GM23338 (cell line): ENCODE measurements at places on chromosomes 1 and 21. TPM values are rescaled to one million over a fixed set of nuclear protein-coding genes. Genes with fewer than 3 reads are reported as not detected.

DNA sequence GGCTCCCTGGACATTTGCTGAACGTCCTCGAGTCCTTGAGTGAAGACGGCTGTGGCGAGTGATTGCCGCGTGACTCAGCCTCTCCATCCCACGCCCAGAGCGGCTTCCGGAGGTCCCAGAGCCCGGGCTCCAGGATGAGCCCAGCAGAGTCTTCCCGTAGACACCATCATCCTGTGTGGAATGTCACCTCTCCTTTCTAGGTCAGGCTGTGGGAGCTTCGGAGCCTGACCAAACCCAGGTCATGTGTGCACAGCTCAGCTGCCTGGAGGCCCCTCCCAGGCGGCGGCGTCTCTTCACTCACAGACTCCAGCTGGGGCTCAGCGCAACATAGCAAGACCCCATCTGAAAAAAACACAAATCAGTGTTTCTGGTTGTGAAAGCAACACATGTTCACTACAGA is 38.2 kb downstream of the PRKCZ start:
- no peak for DNase-seq

ETV3L gene
- not detected in 2 replicates for total RNA-seq

DNA sequence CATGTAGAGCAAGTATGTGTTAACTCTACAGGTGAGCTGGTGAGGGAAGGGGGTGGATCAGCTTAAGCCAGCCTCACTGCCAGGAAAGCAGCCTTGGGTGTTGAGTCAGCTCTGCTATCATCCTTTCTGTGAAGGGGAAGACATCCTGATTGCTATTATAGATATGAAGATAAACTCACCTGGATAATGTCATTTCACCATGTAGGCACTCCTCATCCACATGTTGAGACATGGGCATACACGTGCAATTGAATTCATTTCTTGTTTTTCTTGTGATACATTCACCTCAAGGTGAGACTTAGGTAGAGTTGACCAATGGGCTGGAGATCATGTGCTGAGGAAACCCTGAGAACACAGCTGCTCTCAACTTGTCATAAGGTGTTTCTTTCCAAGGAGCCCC is 136.9 kb downstream of the CACNA1E start:
- no peak for DNase-seq

DNA sequence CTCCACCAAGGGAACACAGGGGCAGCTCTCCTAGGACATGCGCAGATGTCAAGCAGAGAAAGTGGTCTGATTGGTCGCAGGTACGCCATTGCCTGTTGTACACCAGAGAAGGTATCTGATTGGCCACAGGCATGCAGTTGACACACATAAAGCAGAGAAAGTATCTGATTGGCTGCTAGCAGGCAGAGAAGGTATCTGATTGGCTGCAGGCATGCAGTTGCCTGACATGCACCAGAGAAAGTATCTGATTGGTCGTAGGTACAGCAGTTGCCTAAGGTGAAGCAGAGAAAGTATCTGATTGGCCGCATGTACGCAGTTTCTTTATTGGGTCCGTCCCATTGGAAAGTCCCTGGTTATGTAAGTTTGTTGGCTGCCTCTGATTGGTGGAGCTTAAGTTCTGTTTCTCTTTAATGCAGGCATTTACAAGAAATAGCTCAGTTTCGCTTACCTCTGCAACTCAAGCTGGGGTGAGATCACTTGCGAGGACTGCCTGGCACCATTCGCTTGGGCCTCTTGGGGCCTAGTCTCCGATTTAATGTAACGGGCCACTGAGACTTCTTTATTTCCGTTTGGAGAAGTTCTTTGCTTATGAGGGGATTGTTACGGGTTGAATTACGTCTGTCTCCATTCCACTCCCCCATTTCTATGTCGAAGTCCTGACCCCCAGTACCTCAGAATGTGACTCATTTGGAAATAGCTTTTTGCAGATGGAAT is 74.2 kb downstream of the SIK1 start:
- DNase-seq, result no peak

ZMYND12 gene
- 0.58 and 0.63 TPM in 2 replicates for total RNA-seq

KRTAP19-1 gene
- not detected in 2 replicates for total RNA-seq

- no peak for DNase-seq
Measured at GRCh38 chr1:16005597-16005996, 1.6 kb downstream of the SRARP start.
